Uterus (tissue), 4 donors: ENCODE measurements at places on chromosomes 12 and 14. TPM values are rescaled to one million over a fixed set of nuclear protein-coding genes. Genes with fewer than 3 reads are reported as not detected.

Gene TOMM20L
- total RNA-seq = not detected

Gene TMEM253
- not detected for total RNA-seq

GRCh38 chr12:132695431-132695830 lies 8.0 kb downstream of the PXMP2 start:
- H3K27ac ChIP-seq = no peak overlapping the region
- H3K4me1 ChIP-seq = no peaks in the 10 kb centered on the region
- H3K27me3 ChIP-seq = no peaks in the 10 kb centered on the region
- no peak overlapping the region for H3K4me3 ChIP-seq

GRCh38 chr12:54411391-54412241 lies 7.5 kb downstream of the ITGA5 start:
- H3K27ac ChIP-seq = peak overlapping the region; percentile 94
- no peaks in the 10 kb centered on the region for H3K27me3 ChIP-seq
- no peaks in the 10 kb centered on the region for H3K36me3 ChIP-seq
- H3K4me1 ChIP-seq = peaks cover 7% of the 10 kb centered on the region
- H3K4me3 ChIP-seq = no peak overlapping the region

GRCh38 chr12:49982246-49983087 lies 9.7 kb downstream of the AQP6 start:
- H3K36me3 ChIP-seq = no peaks in the 10 kb centered on the region
- H3K27ac ChIP-seq = no peak overlapping the region
- no peaks in the 10 kb centered on the region for H3K4me1 ChIP-seq
- no peak overlapping the region for H3K4me3 ChIP-seq

GRCh38 chr12:43884683-43885410 lies 49.0 kb downstream of the TMEM117 start:
- H3K4me1 ChIP-seq = no peaks in the 10 kb centered on the region
- no peaks in the 10 kb centered on the region for H3K27me3 ChIP-seq
- no peak for DNase-seq
- H3K27ac ChIP-seq = no peak overlapping the region
- no peak overlapping the region for H3K4me3 ChIP-seq

GRCh38 chr12:128178966-128179365 lies 88.0 kb upstream of the TMEM132C start:
- H3K4me3 ChIP-seq = no peak overlapping the region
- no peaks in the 10 kb centered on the region for H3K36me3 ChIP-seq
- no peak for DNase-seq

DNA sequence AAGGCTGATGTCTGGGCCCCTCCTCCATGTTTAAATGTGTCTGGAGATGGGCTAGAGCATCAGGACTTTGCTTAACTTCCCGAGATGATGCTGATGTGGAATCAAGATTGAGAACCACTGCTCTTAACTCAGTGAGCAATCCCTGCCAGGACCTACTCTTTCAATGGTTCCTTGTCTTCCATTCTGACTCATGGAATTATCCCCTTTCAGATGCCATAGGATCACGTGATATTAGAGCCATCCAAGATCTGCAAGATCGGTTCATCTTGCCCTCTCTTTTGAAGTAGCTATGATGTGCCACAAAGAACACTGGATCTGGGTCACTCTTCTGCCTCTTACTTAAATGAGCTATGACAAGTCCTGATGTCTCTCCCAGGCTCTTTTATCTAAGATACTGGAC lies 96.8 kb downstream of the EXOC5 start:
- no peaks in the 10 kb centered on the region for H3K27me3 ChIP-seq
- no peak for DNase-seq
- H3K27ac ChIP-seq = no peak overlapping the region
- no peaks in the 10 kb centered on the region for H3K36me3 ChIP-seq
- H3K4me3 ChIP-seq = no peak overlapping the region
- no peaks in the 10 kb centered on the region for H3K4me1 ChIP-seq

DNA sequence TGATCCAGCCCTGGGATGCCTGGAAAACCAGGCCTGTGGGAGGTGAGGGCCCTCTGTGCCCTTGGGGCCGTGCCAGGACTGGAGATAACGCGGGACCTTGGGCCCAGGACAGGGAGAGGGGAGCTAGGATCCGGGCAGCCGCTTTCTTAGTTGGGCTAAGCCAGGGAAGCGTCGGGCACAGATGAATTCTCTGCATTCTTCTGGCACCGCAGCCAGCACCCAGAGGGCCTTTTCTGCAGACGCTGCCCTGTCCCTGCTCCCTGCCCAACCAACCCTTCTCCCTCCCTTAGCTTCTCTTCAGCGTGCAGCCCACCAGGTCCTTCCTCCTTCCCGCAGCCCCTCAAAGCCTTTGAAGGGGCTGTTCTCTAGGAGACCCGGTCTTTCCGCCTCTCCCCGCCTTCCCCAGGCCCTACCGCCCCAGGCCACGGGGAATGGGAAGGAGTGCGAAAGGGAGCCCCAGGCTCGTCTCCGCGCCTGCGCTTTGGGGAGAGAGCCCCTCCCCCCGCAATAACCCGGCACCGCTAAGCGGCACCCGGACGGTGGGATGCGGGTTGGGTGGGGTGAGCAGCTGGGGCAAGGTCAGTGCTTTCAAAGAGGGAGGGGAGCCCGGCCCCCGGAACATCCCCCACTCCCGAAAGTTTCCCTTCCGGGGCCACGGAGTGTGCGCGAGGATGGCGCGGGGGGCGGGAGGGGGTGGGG lies 663 bp downstream of the NCKAP5L start:
- peak overlapping the region; percentile 95 for H3K4me3 ChIP-seq
- peaks cover 4% of the 10 kb centered on the region for H3K4me1 ChIP-seq
- no peaks in the 10 kb centered on the region for H3K36me3 ChIP-seq
- H3K27ac ChIP-seq = peak overlapping the region; percentile 86
- peak; percentile 57 for DNase-seq
